ENCODE measurements at places on chromosomes 11 and 22. TPM values are rescaled to one million over a fixed set of nuclear protein-coding genes. Genes with fewer than 3 reads are reported as not detected.

Gene SLC6A5
- not detected for polyA plus RNA-seq

DNA sequence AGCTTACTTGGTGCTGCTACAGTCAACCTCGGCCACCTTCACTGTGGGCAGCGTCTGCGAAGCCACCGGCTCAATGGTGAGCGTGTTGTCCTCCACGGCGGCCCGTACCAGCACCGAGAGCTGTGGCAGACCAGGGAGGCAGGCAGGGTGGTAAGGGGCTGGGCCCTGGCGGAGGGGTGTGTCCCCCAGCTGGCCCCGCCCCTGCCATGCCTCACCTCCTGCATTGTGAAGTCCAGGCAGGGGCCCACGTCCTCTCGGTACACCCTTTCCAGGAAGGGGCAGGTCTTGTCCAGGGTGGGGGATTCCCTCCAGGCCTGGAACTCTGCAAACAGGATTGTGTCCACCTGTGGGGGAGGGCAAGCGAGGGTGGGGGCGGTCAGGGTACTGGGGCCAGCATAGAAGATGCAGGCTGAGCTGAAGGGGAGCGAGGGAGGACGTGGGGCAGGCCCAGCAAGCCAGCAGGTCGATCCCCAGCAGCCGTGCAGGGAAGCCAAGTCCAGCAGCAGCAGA, 12.8 kb downstream of the RAB3IL1 start:
- no peak for DNase-seq

GRCh38 chr11:79441461-79441875, 638 bp upstream of the TENM4 start:
- no peak for DNase-seq

Gene SLN
- polyA plus RNA-seq: 1.4 TPM

Gene SPTBN2
- 8.2 TPM for polyA plus RNA-seq

- no peak for DNase-seq
Observed at GRCh38 chr22:37922191-37922590, 16.1 kb downstream of the MICALL1 start.

Gene TRIM29
- 0.33 TPM for polyA plus RNA-seq

DNA sequence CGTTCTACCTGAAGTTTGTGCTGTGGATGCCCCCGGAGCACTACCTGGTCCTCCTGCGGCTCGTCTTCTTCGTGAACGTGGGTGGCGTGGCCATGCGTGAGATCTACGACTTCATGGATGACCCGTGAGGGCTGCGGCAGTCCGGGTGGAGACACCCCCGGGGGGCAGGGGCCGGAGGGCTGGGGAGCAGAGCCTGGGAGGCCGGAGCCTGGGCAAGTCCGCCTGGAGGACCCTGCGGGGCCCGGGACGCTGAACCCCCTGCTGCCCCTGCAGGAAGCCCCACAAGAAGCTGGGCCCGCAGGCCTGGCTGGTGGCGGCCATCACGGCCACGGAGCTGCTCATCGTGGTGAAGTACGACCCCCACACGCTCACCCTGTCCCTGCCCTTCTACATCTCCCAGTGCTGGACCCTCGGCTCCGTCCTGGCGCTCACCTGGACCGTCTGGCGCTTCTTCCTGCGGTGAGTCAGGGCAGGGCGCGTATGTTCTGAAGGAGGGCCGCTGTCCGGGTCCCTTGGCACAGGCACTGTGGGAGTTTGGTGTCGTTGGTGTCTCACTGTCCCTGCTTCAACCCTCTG, 17.3 kb downstream of the RNH1 start:
- no peak for DNase-seq

Measured in right lung (tissue), 10 donors.